ENCODE measurements at places on chromosomes 2 and 18.

DNA sequence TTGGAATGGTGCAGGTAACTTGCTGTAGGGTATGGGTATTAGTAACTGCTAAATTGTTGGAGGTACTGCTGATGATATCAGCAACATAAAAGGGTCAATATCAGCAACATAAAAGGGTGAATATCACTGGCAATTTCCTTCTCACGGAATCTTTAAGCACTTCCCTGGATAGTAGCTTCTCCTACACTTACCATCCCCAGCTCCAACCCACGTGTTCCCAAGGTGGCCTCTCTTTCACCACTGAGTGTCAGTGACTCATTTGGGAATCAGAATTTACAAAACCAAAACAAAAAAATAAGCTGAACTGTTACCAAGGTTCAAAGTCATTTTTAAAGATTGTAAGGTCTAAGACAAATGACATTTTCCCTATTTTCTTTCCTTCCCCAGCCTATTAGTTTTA is 70.8 kb downstream of the LRP2 start:
- DNase-seq = no peak

GRCh38 chr2:185990861-185991525 is 252.4 kb downstream of the FSIP2 start:
- no peak for DNase-seq

DNA sequence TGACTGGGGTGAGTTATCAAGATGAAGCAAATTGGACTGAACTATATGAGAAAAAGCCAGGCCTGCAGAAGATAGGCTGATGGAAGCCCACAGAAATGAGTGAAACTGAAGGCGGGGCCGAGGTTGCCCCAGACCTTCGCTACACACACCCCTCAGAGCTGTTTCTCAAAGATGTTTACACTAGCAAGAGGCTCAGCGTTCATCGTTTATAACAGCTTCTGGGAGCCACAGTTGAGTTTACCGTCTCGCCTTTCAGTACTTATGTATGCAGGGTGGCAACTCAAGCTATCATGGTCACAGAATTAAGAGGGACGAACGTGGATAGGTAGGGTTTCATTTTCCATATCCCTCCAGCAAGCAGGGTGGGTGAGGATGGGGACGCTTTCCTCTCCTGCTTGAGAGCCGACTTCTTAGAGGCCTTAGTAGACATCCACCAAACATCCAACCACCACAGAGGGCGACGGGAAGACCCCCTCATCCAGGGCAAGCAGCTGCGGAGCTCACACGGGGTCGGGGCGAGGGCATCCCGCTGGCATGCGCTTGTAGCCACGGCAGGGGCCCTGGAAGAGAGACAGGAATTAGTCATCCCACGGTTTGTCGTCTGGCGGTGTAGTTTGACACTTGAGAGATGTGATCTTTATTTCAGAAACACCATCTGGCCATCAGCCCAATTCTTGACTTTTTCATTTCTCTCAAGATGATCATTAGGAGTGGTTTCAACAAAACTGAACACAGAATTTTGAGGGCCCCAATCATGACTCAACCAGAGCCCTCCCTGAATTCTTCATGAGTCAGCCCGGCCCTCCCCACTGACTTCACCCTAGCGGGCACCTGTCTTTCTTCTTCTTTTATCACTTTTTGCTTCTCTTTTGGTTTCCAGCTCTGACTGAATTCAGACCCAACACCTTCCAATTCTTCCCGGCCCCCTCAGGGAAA is 109.1 kb upstream of the CTDP1 start:
- no peak for DNase-seq

DNA sequence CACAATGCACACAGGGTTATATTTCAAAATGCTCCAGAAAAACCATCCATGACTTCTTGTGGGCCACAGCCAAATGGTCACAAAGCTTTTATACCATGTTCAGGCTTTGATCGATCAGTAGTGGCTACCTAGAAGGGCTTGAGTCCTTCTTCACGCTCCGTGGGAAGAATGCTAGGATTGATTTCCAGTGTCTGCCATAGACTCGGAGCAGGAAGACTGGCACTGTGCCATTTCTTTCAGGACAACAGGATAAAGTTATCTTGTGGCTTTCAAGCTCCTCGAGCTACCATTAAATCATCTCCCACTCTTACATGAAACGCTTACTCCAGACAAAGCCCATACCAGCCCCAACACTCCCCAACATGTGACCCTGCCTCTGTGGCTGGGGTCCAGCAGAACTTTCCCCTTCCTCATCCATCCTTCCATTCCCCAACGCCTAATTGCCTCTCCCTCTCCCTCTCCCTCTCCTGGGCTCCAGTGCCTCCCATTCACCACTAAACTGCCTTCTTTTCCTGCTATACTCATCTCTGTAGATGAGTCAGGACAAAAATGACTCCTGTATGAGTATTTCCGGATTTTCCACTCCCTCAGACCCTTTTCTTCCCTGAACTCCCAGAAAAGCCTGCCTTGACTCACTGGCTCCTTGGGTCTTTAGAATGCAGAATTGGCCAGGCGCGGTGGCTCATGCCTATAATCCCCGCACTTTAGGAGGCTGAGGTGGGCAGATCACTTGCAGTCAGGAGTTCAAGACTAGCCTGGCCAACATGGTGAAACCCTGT is 40.9 kb downstream of the ADD2 start:
- no peak for DNase-seq

- no peak for DNase-seq
Observed at GRCh38 chr2:64675860-64676259, 22.1 kb upstream of the SERTAD2 start.

DNA sequence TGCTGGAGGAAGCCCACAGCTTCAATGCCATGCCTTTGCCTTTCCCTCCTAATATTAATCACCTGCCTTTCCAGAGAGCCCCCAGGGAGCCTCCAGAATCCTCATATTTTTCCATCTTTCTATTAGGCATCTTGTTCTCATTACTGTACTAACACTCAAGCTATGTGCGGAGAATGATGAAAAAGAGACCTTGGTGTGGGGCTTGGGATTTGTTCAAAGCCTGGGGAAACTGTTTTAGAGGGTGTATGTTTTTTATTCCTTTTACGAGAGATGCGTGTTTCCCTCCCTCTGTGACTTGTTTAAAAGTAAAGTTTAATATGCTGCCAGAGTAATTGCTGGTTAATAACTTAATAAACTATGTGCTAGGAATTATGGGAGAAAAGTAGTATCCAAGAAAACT is 102.4 kb upstream of the ZFP36L2 start:
- DNase-seq = no peak

DNA sequence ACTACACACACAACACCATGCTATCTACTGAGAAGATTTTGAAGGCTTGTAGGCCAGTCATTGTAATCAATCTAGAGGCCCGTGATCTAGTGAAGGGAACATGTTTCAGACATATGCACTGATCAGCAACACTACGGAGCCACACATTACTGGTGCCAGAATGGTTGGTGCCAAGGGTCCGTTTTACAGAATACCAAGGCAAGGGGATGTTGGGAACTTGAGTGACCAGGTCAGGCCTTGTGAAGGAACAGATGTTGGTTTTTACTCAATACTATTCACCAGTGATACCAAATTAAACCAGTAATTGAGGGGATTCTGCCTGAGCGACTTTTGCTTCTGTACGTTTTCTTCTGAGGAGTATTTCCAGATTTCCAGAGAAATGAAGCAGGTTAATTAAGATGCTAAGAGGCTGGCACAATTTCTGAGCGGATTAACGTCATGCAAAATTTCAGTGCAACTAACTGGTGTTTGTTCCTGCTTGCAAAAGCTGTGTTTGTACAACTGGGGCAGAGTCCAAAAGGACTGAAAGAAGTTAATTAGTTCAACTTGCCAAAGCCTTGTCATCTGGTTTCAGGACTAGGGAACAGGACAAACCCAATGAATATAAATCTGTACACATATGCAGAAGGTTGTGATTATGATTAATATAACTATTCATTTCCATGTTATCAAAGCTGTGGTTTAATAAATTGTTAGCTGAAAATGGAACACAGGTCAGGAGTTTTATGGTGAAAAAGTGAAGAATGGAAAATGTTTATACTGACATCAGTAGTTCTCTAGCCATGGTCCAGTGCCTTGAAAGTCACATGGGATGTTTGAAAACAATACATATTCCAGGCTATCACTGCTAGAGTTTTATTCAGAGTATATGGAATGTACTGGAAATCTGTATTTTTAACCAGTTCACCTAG is 432.1 kb upstream of the DCC start:
- no peak for DNase-seq

- no peak for DNase-seq
Observed at GRCh38 chr2:228545041-228545747, 363.7 kb upstream of the SPHKAP start.

DNA sequence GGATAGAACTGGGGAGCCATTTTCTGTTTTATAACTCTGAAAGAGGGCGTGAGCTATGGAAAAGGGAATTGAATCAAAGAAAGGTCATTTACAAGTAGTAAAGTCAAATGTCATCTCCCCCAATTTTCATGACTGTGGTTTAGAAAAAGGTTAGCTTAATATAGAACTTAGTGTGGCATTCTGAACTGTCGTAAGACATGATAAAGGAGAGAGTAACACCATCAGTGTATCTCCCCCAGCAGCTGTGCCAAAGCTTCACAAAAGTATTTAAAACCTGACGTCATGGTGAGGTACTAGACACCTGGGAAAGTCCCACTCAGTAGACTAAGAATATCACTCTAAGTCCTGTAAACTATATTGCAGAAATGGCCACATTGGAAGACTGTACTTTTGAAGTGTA is 5.8 kb upstream of the IKZF2 start:
- no peak for DNase-seq

GRCh38 chr2:217127744-217128143 is 267.9 kb upstream of the TNP1 start:
- no peak for DNase-seq

- no peak for DNase-seq
Observed at GRCh38 chr2:4668381-4668780, 965.0 kb downstream of the DCDC2C start.

DNA sequence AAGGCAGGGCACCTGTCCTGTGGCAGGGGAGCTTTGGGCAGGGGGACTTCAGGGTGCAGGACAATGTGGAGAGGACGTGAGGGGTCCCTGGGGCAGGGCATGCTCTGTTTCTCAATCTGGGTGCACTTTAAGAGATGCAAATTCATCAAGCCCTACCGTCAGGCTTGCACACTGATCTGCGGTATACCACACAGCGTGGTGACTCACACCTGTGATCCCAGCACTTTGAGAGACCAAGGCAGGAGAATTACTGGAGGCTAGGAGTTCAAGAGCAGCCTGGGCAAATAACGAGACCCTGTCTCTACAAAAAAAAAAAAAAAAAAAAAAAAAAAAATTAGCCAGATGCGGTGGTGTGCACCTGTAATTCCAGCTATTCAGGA is 10.2 kb upstream of the GPC1 start:
- DNase-seq = no peak

GRCh38 chr2:241816431-241817121 is 7.6 kb downstream of the NEU4 start:
- DNase-seq = no peak

DNA sequence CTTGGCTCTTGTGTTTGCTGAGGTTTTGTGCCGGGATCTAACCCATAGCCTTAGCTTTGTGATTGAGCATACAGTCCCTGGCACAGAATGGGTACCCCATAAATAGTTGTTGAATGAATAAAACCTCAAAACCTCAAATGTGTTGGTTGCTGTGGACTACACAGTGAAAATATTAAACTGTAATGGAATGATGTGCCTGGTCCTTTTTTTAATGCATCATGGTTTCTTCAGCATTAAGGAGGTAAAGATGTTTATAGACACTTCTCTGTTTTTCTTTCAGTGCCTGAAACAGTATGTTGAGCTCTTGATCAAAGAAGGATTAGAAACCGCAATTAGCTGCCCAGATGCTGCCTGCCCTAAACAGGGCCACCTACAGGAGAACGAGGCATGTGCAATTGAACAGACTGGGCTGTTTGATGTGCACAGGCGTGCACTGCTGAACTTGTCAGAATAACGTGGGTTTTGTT is 97.0 kb downstream of the RNF144A start:
- DNase-seq = peak; percentile 68

GRCh38 chr2:109409321-109410038 is 204.3 kb downstream of the SEPTIN10 start:
- no peak for DNase-seq

DNA sequence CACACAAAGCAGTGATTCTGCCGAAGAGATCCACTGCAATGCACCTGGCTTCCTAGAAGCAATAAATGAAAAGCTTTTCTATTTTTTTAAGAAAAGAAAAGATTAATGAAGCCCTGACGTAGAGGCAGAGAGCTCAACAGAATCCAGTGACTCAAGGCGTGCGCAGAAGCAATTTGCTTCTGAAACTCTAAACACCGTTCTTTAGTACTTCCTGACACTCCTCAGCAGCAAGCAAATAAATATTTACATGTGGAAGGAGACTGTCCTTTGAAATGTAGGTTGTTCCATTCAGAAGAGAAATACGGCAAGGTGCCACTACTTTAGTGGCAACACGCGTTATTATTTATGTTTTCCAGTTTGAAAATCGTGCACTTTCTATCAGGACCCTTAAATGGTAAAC is 126.2 kb upstream of the ZNF516 start:
- no peak for DNase-seq

DNA sequence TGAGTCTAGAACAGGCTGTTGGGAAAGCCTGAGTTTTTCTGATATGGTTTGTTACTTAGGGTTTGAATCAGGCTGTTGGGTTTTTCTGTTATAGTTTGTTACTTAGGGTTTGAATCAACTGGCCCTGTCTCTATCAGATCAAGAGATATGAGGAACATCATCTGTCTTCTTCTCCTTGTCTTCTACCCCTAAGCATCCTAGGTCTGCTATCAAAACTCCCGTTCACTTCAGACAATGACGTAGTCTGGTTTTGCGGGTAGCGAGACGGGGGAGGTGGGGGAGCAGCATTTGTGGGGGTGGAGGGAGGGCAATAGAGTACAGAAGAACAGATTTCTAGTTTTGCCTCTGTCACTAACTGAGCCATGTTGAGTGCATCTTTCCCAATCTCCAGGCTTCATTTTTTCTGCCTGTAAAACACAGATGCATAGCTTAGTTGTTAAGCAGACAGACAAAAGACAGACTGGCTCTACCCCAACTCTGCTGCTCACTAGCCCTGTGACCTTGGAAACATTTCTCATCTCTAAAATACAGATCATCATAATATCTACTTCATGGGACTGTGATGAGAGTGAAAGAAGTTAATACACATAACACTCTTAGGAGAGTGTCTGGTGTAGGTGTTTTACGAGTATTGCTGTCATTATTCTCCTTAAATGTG is 9.1 kb downstream of the TNP1 start:
- DNase-seq = no peak

DNA sequence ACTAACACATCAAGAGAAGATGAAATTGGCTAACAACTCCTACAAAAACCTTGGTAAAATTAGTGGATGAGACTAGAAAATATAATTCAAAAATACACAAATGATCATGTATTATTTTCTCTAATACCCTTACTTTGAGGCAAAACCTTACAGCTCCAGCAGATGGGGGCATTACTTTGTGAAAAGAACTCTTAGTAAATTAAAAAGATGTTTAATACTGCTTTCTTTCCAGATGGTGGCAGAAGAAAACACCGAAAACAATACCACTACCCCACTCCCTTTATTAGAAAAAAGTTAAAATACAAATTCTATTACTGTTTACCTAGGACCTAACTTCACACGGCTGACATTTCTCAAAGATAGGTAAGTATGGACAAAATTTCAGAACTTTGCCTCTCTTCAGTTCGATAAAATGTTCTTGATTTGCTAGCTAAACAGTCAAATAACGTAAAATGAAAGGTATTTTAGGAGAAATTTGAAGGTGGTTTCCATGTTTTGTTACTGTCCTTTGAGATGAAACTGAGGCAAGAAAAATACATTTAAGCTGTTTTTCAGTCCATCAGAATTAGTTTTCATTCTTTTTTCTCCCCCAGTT is 30.6 kb downstream of the ORC4 start:
- DNase-seq = peak; percentile 12

- no peak for DNase-seq
Observed at GRCh38 chr2:70007151-70007550, 45.7 kb upstream of the ASPRV1 start.

GRCh38 chr18:22324191-22325131 is 93.3 kb downstream of the CTAGE1 start:
- no peak for DNase-seq
